ENCODE measurements at places on chromosomes 13 and 19.

- no peak for DNase-seq
Observed at GRCh38 chr13:31955741-31956140, 75.8 kb upstream of the FRY start.

DNA sequence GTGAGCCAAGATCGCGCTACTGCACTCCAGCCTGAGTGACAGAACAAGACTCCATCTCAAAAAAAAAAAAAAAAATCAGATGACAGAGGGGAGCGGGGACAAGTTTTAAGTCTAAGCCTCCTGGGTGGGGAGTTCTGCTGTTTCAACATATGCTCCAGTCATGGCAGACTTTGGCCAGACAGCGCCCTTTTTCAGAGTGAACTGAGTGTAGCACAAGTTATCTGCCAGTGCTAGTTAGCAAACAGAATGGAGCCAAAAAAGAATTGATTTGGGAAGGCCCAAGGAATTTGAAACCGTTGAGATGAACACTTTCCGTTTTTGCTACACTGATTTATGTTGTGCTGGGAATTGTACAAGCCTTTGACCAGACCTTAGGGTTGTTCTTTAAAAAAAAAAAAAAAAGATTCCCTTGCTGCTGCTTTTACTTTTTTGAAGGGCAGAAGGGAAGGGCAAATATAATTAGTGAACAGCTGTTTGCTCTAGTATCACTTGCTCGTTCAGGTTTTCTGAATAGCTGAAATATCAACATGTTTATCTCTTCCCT lies 5.7 kb downstream of the ACTN4 start:
- DNase-seq: peak; percentile 39

GRCh38 chr19:29806098-29806866 lies 5.5 kb upstream of the CCNE1 start:
- no peak for DNase-seq

DNA sequence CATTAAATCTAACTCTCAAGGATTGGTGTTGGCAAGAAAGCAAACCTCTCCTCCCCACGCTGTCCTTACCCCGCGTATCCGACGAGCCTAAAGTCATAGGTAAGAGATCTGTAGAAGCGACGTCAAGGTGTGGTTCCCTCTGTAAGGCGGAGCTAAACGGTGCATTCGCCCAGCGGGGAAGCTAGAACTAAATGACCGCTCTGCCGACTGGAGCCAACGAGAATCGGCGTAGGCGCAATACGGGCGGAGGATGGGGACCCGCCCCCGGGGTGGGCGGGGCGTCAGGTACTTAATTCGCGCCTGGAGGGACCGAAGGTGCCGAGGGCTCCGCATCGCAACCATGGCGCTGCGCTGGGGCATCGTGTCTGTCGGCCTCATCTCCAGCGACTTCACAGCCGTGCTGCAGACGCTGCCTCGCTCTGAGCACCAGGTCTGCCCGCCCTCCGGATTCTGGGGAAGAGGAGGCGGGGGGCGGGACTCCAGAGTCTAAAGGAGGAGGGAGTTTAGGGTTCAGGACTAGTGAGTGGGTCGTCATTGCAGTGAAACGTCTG lies at the start of gene DHDH:
DHDH (plus strand) TSS at position 318 of the 551 bp plus-strand sequence; CDS start at position 341, 23 bp downstream.
- DNase-seq: peak; percentile 90

DNA sequence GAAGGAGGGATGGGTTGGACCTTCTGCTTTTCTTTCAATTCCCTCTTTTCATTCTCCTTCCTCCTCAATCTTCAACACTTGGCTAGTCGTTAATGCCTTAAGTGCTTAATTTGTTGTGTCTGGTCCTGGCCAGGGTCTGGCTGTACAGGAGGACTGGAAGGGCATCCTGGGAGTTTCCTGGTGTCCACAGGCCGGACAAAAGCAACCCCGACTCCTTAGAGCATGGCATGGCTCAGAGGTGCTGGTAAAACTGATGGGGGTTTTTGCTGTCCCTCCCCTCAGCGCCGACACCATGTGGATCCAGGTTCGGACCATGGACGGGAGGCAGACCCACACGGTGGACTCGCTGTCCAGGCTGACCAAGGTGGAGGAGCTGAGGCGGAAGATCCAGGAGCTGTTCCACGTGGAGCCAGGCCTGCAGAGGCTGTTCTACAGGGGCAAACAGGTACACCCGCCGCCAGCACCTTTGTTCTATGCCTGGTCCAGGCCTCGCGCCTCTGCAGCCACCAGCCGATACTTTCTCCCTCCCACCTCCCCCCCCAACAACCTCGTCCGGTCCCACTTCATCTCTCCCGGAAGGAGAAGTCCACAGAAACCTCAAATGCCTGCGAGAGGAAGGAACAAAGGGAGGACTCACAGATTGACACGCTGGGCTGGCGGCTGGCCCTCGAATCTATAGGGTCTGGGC lies 1.4 kb downstream of the UHRF1 start:
- peak; percentile 66 for DNase-seq

GRCh38 chr19:56333506-56333905 lies 18.9 kb upstream of the ZSCAN5A start:
- DNase-seq: peak; percentile 62

GRCh38 chr13:32150794-32151193 lies 119.2 kb downstream of the FRY start:
- no peak for DNase-seq

DNA sequence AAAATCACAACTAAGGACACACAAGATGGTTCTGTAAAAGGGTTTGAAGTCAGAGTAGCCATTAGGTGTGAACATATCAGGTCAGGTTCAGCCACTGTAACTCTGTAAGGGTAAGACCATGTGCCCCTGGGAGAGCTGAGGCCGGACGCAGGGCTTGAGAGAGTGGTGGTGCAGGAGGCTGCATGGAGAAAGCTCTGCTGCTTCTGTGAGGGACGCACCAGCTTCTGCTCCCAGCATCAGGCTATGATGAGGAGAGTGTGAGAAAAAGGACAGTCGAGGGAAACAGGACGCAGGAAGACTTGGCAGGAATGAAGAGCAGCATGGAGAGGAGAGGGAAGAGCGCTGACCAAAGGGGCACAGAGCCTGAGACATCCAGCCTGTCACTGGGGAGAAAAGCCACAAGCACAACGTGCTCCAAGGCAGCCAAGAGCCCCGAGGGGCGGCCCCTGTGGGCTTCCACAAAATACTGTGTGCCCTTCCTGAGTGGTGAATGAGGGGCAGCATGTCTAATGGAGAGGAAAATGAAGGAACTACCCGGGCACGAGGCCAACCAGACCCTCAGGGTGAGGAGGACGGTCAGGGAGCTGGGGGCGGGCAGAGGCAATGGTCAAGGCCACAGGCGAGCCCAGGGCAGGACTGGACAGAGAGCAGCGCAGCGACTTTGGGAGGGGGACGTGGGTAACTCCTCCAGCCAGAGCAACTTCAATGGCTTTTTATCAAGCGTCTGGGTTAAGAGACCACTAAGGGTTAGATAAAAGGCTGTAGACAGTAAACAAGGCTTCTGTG lies 107.7 kb downstream of the COL4A1 start:
- no peak for DNase-seq

GRCh38 chr13:113102727-113103126 lies 2.9 kb upstream of the F7 start:
- no peak for DNase-seq

GRCh38 chr19:27974082-27974513 lies 1238.9 kb downstream of the UQCRFS1 start:
- DNase-seq: no peak

- DNase-seq: no peak
Observed at GRCh38 chr13:97228850-97229521, 6.9 kb downstream of the MBNL2 start.

GRCh38 chr19:34984287-34984686 lies 15.8 kb upstream of the GRAMD1A start:
- DNase-seq: no peak

DNA sequence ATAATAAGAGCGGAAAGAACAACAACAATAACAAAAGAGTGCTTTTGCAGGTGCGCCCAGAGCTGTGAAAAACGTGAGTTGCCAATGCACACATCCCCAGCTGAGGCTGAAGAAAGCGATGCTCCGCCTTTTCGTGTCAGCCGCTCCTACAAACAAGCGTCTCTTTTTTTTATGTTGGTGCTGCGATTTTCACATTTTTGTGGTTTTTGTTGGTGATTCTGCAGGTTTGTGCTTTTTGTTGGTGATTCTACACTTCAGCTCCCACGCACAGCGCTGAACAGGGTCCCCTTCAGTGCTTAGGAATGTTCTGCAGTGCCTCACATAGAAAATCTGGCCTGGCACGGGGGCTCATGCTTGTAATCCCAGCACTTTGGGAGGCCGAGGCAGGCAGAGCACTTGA lies 7.3 kb upstream of the SBK3 start:
- peak; percentile 7 for DNase-seq

GRCh38 chr13:106650690-106651205 lies 82.8 kb upstream of the ARGLU1 start:
- DNase-seq: no peak

DNA sequence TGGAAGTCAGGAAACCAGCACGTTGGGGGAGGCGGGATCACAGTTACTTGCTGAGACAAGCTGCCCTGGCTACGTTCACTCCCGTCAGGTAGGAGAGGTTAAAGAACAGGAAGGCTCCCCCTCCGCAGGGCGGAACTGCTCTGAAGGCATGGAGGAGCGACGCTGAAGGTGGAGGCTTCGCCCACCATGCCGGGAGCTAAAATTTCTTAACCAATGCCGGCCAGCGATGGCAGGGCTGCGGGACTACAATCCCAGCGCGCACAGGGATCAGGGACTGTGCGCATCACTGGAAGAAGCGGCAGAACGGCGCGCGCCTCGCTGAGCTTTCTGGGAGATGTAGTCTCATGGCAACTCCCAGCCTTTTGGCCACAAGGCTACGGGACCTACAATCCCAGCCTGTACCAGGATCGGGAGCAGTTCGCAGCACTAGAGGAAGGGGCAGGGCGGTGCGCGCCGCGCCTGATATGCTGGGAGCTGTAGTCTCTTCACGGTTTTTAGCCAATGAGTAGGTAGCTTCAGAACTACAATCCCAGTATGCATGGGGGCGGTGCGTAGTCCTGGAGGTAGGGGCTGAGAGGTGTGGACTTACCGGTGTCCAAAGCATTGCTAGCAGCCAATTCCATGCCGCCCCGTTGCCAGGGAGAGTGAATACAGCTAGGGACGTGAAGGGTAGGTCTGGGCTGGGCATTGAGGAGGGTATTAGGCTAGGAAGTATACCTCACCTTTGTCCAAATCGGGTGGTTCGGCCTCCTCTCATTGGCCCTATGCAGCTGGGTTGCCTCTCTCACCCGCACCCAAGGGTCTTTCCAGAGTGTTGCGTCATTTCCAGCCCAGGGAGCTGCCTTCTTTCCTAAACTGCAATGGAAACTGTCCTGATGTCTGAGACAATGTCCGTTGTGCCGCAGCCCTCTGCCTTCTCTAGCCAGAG lies 12.8 kb upstream of the ZNF682 start:
- no peak for DNase-seq

GRCh38 chr13:35720690-35721554 lies 244.4 kb upstream of the MAB21L1 start:
- peak; percentile 59 for DNase-seq

- no peak for DNase-seq
Observed at GRCh38 chr19:30701178-30701577, 329.0 kb downstream of the ZNF536 start.

- DNase-seq: no peak
Observed at GRCh38 chr13:96993634-96994016, 651 bp downstream of the OXGR1 start.

DNA sequence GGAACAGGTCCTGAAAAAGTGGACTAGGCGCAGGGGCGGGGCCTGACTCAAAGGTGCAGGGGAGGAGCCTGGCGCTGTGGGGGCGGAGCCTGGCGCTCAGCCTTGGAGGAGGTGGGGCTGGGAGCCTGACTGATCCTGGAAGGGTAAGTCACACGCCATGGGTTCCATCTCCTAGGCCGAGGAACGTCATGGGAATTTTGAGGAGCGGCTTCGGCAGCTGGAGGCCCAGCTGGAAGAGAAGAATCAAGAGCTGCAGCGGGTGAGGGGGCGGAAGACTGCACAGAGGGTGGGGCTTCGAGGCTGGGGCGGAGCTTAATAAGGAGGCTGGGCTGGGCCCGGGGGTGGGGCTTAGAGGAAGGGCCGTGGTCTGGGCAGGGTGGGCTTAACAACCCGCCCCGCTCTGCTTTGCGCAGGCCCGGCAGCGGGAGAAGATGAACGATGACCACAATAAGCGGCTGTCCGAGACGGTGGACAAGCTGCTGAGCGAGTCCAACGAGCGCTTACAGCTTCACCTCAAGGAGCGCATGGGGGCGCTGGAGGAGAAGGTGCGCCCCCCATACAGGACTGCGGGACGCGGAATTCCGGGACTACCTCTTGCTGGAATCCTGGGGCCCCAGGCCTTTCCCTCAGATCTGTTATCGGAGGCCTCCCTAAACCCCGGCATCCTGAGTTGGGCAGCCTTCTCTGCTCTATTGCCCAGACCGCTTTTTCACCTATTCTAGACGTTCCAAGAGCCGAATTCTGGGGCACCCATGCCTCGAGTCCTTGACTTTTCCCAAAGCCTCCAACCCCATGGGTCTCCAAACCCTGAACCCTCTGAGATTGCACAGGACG lies 14.5 kb downstream of the PPFIA3 start:
- no peak for DNase-seq

- DNase-seq: no peak
Observed at GRCh38 chr13:28744656-28745055, 25.9 kb upstream of the SLC46A3 start.

GRCh38 chr13:40488869-40489391 lies 177.5 kb downstream of the FOXO1 start:
- no peak for DNase-seq

DNA sequence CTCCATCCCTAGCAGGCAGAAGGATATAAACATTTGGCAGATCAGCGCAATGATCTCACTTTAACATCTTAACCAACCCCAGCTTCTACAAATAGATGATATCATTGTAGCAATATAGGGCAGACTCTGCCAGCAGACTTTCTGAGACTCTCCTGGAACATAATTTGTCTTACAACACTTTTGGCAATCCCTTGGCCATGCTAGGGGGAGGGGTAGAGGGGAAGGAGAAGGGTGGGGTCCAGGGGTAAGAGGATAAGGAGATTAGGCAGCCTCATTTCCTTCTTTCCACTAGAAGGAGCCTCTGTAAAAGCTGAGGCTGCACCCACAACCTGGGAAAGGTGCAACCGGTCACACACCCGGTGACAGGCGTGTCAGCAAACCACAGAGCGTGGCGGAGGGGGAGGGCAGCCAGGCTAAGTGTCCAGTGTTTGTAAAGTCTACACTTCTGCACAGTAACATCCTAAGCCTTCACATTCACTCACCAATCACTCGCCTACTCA lies 8.7 kb upstream of the UBAC2 start:
- DNase-seq: no peak

- no peak for DNase-seq
Observed at GRCh38 chr13:94950303-94950702, 238.0 kb upstream of the SOX21 start.

GRCh38 chr13:89163096-89163495 lies 1491.9 kb downstream of the SLITRK5 start:
- no peak for DNase-seq

GRCh38 chr19:5093297-5093928 lies 124.5 kb downstream of the KDM4B start:
- no peak for DNase-seq

- DNase-seq: peak; percentile 31
Observed at GRCh38 chr13:44307255-44307654, 66.4 kb upstream of the SERP2 start.

- DNase-seq: no peak
Observed at GRCh38 chr13:102395174-102395573, 6.7 kb downstream of the FGF14 start.
